ENCODE measurements at places on chromosomes 3 and 15. TPM values are rescaled to one million over a fixed set of nuclear protein-coding genes. Genes with fewer than 3 reads are reported as not detected.

RASGRF1 gene
- 5.9 TPM for total RNA-seq

DNA sequence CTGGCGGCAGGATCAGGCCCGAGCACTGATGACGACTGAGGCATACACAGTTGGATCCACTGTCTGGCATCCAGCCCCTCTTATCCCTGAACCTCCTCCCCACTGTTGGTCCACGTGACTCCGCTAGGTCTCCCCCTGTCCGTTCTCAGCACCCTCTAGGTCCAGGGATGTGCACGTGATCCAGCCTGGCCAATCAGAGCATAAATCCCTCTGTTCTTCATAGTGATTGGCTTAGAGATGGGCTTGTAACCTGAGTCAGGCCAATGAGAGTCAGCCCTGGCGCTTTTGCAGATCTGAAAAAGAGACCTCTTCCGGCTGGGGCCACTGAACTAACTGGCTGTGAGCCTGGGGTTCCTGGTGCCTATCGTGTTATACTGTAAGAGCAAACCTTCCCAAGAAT lies 20.5 kb upstream of the IQSEC1 start:
- no peak for DNase-seq

GOLGA8O gene
- 0.29 TPM for total RNA-seq

DNA sequence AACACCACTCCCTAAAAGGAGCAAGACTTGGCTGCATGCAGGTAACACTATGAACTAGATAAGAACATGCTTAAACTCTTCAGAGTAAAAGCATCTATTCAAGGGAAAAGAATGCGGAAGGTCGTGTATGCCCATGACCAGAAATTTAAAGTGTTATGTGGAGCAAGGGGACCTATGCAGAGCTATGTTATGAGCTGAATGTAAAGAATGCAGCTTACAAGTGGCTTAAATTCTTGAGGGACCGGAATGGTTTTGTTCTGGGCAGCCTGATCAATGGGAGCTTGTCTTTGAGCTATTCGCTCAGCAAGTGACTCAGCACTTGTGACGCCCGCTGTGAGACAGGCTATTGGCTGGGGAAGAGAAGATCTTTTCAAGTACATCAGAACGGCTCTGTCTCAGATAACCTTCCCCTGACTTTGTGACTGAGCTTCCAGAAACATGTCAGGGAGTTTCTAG lies 367.5 kb upstream of the THBS1 start:
- DNase-seq: no peak

DNA sequence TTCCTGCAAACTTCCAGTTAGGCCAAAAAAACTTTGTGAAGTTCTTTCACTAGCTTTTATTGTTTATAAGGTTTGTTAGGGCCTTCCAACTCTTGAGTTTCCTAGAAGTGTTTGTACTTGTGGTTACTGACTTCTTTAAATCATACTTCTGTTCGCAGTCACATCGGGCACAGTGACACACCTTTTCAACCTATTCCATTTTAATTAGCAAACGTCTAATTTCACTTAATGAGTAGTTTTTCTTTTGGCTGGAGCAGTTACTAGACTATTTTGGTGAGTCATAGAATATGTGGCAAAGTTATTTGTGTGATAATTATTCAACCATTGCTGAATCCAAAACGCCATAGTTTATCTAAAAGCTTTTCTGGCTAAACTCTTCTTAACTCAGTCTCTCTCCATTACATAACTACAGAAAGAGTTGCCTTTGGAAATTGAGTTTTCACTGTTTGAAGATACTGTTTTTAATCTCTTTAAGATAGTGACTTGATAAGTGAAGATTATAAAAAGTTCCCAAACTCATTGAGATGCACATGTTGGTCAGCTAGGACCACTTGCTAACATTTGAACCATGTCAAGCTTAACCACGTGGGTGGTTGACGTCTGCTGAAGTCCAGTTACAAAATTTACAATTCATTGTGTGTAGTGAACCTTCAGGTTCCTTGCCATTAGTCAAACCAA lies 21.5 kb downstream of the CNOT10 start:
- peak; percentile 44 for DNase-seq

DNA sequence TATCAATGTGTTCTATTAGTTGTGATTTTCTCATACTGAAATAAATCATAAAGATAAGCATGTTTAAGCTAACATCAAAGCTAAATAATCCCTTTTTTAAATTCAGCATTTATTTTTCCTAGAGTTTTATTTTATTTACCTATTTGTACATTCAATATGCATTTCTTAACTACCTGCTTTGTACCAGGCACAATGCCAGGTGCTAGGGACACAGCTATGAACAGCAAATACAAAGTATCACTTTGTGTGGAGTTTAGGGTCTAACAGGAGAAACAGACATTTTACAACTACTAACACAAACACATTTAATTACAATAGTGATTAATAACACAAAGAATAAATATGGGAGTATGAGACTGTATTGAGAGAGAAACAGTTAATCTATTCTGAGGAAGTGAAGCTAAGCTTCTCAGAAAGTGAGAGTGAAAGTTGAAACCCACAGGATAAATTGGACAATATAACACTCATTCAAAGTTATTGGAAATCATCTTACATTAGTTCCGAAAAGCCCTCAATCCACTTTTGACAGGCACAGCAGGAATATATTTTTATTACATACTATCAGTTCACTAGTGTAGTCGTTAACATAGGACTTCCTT lies 159.6 kb downstream of the GBE1 start:
- DNase-seq: no peak

- DNase-seq: no peak
Measured at GRCh38 chr3:48070030-48070429, 53.8 kb upstream of the MAP4 start.

- DNase-seq: no peak
Measured at GRCh38 chr15:67185621-67186225, 68.7 kb downstream of the AAGAB start.

DNA sequence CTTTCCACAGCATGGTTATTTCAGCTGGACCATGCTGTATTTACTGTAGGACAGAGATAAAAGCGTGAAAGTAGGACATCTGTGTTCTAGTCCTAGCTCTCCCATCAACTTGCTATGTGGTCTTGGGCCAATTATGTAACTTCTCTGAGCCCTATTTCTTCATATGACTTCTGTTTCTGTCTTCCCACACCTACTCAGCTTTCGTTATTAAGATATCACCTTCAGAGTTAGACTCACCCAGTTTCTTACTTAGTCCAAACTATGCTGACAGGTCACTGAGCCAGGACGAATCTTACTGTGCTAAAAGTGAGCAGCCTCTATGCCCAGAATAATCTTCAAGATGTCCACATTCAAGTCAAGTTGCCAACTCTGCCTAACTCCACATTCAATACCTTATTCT lies 283.7 kb downstream of the IL5RA start:
- DNase-seq: no peak

DNA sequence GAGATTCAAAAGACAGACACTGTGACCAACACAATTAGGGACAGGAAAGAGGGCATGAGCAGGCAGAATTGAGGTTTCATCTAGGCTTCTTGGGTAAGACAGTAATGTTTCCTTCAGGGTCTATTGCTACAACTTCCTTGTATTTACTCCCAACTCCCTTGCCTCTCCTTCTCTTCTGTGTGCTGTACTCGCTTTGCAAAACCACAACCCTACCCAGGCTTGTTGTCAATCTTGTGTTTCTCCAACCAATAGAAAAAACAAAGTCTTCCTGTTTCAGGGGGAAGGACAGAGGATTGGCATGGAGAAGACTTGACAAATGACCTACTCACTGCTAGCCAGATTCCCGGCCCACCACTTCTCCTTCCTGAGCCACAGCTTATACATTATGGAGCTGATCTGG lies 36.3 kb upstream of the MASP1 start:
- no peak for DNase-seq

DNA sequence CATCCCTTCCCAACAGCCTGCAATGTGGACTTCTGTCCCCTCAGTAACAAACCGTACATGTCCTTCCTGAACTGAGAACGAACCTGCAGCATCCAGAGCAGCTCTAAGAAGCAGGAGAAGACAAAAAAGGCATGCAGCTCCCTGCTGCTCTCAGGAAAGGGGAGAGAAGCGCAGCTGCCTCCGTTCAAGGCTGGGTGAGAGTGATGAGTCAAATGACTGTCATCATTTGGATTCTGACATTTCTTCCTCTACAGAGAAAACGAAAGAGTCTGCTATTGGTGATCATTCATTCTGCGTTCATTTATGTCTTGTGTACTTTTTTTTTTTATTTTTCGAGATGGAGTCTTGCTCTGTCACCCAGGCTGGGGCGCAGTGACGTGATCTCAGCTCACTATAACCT lies 677.8 kb downstream of the FHIT start:
- DNase-seq: no peak

- no peak for DNase-seq
Measured at GRCh38 chr15:57406062-57406772, 29.9 kb downstream of the CGNL1 start.

- DNase-seq: no peak
Measured at GRCh38 chr3:120284747-120285507, at the start of gene GPR156. Gene GPR156, minus strand, starts transcription at chr3:120285222. Its CDS starts 41,124 bp downstream, at chr3:120244098.

DNA sequence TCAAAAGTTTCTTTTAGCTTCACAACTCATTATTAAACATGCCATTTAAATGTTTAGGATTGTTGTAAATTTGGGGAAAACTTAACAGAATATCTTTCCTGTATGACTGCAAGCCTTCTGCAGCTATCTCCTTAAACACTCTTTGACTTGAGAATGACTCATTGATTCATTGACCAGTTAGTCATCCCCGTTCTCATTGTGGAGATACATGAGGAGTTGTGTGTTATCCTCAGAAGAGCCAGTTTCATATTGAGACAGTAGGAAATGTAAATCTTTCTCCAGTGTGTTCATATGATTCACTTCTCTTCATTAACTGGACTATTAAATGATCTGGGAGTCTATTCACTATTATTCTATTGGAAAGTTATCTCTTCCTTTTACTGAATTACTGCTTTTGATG lies 83.0 kb downstream of the CRYGS start:
- peak; percentile 26 for DNase-seq

DNA sequence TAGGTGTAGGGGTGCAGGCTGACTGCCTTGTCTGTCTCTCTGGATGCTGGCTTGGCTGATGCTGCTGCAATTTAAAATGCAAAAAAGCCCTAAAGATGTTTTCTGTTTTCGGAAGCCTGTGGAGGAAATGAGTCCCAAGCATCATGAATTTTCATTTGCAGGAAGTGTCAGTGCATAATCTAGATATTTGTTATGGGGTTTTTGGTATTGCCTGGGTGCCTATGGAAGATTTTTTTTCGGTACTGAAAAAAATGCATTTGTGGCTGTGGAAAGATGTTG lies 1.9 kb downstream of the CACNA1D start:
- no peak for DNase-seq

VWA5B2 gene
- not detected for total RNA-seq

RETNLB gene
- total RNA-seq: not detected

CSPG5 gene
- 0.65 TPM for total RNA-seq

DNA sequence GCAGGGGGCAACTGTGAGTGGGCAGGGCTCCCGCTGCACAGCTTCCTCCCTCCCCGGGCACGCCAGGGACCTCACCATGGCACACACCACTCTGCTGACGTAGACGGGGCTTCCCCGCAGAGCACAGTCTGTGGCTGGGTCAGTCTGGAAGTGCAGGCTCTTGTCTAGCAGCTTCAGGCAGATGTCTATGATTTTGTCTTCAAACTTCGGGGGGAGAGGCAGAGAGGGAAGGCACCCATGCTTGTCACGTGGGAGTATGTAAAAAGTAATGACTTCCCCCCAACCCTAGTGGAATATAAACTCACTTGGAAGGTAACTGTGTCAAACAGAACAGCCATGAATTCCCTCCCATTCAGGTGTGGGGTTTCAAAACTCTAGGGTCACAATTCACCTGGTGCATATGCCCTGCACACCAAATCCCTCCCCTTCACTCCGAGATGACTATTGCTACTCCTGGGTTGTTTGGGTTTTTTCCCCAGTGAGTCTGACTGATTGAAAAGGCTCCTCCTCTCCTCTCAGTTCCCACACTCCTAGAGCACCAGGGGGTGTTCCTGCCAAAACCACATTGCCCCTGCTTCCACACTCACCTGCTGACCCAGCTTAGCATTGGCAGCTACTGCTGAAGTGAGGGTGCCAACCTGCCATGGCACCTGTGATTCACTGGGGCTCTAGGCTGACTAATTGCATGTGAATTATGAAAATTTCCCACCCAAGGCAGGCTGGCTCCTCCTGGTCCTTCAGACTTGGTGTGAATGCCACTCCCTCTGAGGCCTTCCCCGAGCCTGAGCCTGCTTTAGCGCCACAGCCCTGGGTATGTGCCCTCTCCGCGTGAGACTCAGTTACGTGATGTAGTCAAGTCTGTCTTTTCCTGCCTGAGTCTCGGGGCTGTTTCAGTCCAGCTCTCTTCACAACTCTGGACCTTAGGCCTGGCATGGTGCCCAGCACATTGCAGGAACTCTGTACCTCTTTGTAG lies 13.0 kb downstream of the TGM5 start:
- peak; percentile 61 for DNase-seq

DNA sequence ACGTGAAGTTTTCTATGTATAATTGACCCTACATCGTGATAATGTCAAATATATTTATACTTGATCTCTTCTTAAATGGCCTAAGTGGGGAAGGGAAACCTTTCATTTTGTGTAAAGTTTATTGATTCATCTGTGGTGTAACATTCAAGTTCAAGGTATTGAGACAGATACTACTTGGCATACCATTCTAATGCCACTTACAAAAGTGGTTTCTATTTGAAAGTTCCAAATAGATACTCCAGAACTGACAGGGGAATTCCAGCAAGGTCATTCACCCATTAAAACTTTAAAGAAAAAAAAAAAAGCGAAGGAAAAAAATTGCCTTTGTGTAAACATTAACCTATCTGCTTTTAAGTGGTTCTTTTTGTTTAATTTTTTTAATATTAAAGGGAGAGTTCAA lies 45.3 kb upstream of the MAP3K13 start:
- peak; percentile 68 for DNase-seq

GRCh38 chr3:76025561-76025960 lies 240.2 kb upstream of the ZNF717 start:
- DNase-seq: no peak

CLCN2 gene
- total RNA-seq: 5.2 TPM

- DNase-seq: no peak
Measured at GRCh38 chr15:66946578-66947164, 118.7 kb upstream of the SMAD3 start.

DNA sequence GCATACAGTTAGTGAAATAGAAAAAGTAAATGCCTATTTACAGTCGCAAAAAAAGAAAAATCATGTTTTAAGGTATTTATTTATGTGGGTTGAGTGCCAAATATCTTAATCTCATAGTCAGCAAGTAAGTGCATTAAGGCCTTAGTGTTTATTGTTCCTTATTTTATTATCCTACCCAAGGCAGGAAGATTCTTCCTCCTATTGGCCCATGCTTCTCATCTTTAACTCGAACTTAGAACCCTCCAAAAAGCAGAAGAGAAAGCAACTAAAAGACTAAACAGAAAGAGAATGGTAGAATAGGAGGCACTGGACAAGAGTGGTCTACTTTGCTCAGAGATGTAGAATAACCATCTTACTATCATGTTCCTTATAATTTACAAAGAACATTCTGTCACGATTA lies 7.5 kb downstream of the RFX7 start:
- no peak for DNase-seq

TMEM158 gene
- total RNA-seq: 5.0 TPM

DNA sequence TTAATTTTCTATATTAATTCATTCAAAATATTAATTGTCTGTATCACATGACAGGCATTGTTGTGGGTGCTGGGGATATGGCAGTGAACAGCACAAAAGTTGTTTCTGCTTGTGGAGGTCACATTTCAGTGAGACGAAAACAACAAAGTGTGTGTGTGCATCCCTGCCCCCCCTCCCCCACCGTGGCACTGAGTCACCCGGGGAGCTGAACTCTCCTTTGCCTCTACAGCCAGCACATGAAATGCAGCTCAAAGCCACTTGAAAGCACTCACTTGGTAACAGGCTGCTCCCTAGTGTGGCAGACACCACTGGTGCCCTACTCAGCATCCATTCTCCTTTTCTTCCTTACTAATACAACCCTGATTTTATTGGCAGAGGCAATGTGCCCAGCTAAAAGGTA lies 16.9 kb upstream of the SCAMP5 start:
- no peak for DNase-seq

GRCh38 chr3:153830552-153830951 lies 290.6 kb upstream of the ARHGEF26 start:
- no peak for DNase-seq
